ENCODE measurements at places on chromosomes 5 and 9.

- no peaks in the 10 kb centered on the region for H3K27me3 ChIP-seq
- no peak overlapping the region for H3K4me3 ChIP-seq
- H3K27ac ChIP-seq: no peak overlapping the region
Measured at GRCh38 chr5:74174366-74174765, 466.2 kb downstream of the ENC1 start.

GRCh38 chr5:174572591-174572990 lies 151.8 kb upstream of the MSX2 start:
- DNase-seq: no peak
- no peaks in the 10 kb centered on the region for H3K36me3 ChIP-seq
- H3K4me3 ChIP-seq: no peak overlapping the region
- H3K27ac ChIP-seq: no peak overlapping the region

DNA sequence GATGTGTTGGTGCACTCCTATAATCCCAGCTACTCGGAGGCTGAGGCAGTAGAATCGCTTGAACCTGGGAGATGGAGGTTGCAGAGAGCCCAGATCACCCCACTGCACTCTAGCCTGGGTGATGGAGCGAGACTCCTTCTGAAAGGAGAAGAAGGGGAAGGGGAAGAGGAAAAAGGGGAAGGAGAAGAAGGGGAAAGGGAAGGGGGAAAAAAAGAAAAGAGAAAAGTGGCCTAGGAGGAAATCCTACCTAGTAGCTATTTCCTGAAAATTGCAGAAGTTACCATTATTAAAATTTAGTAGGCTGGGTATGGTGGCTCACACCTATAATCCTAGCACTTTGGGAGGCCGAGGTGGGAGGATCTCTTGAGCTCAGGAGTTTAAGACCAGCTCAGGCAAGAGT lies 67.4 kb downstream of the ARRDC3 start:
- H3K27ac ChIP-seq: no peak overlapping the region
- H3K4me1 ChIP-seq: peaks cover 34% of the 10 kb centered on the region
- H3K27me3 ChIP-seq: no peaks in the 10 kb centered on the region
- no peaks in the 10 kb centered on the region for H3K36me3 ChIP-seq

- H3K27me3 ChIP-seq: no peaks in the 10 kb centered on the region
- no peak overlapping the region for H3K27ac ChIP-seq
- H3K4me1 ChIP-seq: no peaks in the 10 kb centered on the region
- H3K4me3 ChIP-seq: no peak overlapping the region
- H3K36me3 ChIP-seq: no peaks in the 10 kb centered on the region
Measured at GRCh38 chr5:165057145-165057544, 1551.7 kb downstream of the MAT2B start.
